Stimulated activated CD4-positive, alpha-beta T cell treated with anti-CD3 and anti-CD28 coated beads, Interleukin-15, amount 100 ng/mL, for 48 hours (primary cell): ENCODE measurements at places on chromosomes 5 and 9.
A peak's percentile ranks its signal among the peaks of the same experiment; 100 is the strongest.

- no peak for DNase-seq
Observed at GRCh38 chr9:98399950-98400683, 144.7 kb upstream of the TBC1D2 start.

- no peak for DNase-seq
Observed at GRCh38 chr9:112046181-112046580, 128.9 kb downstream of the SUSD1 start.

- DNase-seq: no peak
Observed at GRCh38 chr5:136309932-136310598, 55.3 kb downstream of the TRPC7 start.

DNA sequence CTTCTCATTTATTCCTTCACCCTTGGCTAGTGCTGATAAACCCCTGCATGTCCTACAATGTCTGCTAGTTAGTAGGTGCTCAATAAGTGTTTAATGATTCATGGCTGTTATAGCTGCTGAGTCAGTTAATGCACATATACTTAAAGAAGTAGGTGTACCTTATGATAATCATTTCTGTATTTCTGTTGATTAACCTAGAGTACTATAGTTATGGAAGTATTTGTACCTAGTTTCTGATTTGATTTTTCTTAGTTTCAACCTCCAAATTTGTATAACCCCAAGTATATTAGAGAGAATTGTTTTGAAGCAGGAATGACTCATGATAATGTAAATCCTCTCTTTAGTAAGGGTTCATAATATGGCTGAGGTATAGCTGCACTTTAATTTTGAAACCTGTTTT lies 8.9 kb downstream of the SMAD5 start:
- DNase-seq: no peak

DNA sequence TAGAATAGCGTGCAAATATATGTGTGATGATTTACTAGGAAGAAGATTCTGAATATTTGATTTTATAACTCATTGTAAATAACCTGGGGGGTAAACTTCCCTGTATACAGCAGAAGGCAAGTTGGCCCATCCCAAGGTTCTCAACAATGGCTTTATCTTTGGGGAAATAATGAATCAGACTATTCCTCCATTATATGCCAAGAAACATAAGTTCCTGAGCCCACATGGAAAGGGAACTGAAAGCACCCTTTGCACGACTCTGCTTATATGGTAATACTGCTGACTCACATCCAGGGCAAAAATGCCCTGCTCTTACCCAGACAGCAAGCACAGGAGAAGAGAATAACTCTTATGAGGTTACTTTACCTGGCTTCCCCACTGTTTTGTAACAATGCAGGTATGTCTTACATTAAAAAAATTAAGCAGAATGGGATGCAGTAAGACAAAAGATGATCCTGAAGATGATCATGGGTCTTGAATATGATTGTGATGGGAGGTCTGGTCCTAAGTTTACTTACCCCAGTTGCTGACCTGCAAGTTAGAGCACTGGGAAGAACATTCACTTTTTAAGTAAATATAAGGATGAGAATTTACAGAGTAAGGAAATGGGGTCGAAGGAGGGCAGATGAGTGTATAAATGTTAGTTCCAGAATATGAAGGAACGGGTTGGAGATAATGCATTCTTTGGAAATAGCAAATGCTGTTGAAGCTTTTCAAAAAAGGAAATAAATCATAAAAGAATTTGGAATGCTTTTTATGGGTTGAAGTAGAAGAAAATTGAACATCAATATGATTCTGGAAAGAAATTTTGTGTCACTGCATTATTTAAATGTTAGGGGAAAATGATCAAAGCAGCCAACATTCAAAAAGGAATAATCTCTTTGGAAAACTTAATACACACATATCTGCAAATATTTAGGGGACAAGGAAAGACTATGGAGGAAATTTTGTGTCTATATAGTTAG lies 428.4 kb upstream of the MPDZ start:
- no peak for DNase-seq

DNA sequence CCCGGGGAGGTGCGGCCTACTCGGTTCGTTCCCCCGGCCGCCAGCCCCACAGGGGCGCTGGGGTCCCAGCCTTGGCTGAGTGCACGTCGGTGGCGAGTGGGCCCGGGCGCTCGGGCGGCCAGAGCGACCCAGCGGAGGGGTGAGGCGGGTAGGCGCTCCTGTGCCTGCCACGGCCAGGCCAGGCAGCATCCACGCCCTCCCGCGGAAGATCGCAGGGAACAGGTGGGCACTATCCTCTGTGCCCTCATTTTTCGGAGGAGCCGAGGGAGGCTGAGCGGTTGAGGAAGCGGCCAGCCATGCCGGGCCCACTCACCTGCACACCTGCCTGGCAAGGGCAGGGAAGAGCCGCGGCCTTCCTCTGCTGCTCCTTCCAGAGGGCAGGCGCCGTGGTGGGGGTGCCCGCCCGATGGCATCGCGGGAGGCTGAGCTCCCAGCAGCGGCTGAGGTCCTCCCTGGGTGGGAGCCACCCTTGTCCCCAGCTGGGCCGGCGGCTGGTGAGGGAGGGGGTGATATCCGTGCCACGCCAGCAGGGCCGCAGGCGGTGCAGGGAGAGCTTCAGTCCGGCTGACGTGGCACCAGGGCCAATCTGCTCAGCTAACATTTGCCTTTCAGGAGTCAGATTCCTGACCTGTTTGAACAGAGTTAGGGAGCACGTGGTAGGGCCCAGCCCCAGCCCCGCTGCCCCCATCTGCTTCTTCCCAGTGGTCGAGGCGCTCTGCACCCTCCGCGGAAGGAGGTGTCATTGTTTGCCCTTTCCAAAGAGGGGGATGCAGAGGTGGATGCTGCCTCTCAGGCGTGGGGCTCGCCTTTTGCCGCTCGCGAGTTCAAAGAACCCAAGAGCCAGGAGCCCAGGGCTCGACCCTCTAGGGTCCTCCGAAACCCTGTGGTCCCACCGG lies 1.6 kb upstream of the SEC16A start:
- DNase-seq: no peak

DNA sequence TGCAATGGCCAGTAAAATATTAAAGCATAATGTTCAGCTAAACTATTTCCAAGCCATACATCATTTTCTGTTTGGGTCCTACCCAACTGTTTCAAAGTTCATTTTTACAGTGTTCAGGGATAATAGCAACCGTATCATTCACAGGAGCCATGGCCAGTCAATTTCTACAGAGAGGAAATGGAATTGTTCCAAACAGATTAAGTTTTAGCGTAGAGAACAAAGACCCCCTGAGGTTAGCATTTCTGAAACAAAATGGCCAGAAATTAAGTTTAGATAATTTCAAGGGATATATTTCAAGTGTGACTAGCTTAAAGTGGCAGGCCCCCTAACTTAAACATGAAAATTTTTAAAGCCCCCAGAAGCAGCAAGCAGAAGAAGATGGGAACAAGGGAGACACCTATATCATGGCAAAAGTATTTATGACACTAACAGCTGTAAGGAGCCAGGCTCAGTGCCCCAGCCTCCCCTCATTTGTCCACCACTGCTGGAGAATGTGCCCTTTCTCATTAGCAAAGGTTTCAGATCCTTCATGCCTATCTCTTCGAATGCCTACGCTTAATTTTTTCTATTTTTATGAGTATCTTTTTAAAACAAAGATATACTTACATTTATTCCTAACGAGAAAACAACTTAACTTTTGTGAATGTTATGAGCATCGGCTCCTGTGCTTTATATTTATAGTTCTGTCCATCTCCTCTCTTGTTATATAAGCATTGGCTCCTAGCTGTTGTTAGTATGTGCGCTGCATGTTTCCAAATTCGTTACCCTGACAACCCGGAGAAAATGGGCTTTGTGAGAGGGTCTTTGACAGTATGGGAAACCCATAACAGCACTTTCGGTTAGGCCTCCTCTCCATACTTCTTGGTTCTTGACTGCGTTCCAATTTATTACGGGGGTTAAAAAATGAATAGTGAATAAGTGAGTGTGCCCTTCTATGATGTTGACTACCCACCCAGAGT lies 116.3 kb downstream of the MED27 start:
- DNase-seq: no peak

DNA sequence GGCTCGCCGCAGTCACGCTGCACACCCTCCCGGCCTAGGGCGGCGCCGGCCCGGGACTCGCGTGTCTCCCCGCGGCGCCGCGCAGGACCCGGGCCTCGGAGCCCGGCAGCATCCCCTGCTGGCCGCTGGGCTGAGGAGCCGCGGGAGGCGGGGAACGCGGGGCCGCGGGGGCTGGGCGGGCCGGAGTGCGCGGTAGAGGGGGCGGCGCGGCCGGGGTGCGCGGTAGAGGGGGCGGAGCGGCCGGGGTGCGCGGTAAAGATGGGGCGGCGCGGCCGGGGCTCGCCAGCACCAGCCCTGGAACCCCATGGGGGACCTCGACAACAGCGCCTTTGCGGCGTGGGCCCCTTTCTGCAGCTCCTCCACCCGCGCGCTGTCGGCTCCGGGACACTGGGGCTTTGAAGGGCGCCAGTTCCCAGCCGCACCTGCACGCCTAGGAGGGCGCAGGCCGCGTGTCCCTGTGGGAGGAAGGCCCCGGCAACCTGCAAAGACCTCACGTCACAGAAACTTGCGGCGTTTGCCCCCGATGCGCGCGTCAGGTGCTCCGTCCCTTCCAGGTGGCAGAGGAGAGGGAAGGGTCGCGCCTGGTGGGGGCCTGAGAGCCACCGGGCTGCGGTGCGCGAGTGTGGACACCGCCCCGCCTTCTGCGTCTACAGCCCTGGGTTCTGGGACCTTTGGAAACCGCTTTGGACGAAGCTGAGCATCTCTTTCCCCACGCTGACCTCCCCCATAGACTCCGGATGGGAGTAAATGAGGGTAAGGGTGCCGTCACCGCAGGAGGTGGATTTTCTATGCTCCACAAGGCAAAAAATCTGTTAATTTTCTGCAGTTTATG lies 49.6 kb downstream of the NSUN2 start:
- DNase-seq: no peak

DNA sequence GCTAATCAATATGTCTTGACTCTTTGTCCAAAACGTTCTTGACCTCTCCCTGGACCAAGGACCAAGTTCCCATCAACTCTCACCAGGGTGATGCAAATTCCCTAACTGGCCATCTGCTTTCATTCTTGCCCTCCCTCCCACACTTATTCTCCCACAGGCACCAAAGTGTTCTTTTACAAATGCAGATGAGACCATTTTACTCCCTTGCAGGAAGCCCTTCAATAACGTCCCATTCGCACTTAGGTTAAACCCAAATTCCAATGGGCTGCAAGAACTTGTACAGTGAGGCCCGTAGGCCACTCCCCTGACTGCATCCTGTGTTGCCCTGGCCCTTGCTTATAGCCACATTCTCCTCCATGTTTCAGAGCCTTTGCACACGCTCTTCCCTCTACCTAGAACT lies 7.3 kb downstream of the ARAP3 start:
- no peak for DNase-seq

DNA sequence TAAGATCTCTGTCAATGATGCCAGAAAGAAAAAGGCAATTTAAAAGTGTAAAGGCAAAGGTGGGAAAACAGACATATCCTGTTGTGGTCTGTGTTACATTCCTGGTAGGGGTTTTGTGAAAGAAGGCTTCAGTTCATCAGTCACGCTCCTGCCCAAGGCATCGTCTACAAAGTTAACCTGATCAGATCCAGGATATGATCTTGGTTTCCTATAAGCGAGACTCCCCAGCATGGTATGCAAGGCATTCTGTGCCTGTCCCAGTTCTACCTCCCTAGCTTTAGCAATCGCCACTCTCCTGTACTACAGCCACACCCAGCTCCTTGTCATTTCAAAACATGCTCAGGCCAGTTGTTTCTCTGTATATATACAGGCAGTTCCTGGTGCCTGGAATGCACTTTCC lies 58.0 kb upstream of the PTPN3 start:
- DNase-seq: no peak

DNA sequence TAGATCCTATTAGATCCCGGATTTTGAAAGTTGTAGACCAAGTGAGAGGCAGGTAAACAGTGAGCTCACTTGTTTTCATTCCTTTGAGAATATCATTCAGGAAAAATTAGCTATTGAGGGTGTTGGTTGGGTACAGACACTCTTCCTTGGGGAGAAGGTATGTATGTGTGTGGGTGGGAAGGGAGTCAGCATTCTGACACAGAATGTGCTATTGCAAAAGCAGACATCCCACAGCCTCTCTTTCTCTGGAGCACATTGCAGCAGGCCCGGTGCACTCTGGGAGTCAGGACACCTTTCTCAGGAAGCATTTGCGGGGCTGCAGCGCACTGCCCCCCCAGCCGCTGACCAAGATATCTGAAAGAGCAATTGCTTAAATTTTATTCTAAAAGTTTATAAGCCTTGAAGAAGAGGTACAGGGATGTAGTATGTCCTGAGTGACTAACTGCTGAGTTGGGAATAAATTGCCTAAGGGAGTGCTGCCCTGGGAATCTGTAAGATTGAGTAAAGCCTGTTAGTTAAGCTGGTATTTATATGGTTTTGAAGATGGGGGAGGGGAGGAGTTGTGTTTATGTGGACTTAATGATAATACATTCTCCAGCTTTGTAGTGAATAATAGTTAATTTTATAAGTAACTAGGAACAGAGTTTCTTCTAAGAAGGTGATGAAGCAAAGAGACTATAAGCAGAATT lies 5.2 kb downstream of the TNFAIP8 start:
- DNase-seq: no peak

DNA sequence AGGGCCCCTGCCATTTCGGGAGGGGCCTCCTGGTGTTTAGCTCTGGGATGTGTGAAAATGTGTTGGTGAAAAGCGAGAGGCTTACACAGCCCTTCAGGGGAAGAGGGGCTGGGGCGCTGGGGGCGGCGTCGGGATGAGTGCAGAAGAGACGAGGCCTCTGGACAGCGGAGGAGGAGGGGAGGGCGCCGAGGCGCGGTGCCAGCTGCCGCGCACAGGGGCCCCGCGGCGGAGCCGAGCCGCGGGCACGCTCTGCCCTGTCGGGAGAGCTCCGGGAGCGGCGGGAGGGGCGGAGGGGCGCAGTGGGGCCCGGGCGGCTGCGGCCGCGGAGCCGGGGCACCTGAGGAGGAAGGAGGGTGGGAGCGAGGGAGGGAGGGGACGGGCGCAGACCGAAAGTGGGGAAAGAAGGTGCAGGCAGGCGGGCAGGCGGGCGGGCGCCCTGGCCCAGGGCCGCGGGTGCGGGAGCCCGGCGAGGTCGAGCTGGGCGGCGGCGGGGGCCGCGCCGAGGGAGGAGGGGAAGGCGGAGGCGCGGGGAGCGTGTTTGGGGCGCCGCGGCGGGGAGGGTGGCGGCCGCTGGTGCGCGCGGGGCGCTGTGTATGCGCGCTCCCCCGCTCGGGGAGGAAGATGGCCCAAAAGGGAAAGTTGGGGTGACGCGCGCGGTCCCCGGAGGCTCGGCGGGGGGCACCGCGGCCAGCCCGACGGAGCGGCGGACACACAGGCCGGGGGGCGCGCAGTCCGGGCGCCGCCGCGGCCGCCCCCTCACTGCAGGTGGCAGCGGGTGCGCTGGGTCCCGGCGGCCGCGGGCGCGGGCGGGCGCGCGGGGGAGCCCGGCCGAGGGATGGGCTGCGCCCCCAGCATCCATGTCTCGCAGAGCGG lies at the start of gene PDE8B:
Gene PDE8B (plus strand): TSS at position 590 of the 873 bp plus-strand sequence. CDS start 246 bp downstream, at position 836.
- DNase-seq: no peak

- no peak for DNase-seq
Observed at GRCh38 chr9:33795819-33796218, 458 bp downstream of the PRSS3 start.

- peak; percentile 42 for DNase-seq
Observed at GRCh38 chr5:157689942-157690689, 18.8 kb downstream of the C5orf52 start.

GRCh38 chr9:126154869-126155268 lies 171.8 kb upstream of the MVB12B start:
- no peak for DNase-seq
